ENCODE measurements at places on chromosomes 6 and 20.

GRCh38 chr6:129317931-129318820, 391.8 kb downstream of the ARHGAP18 start:
- DNase-seq, result no peak

- DNase-seq, result no peak
These were observed 268.3 kb downstream of the CD109 start for GRCh38 chr6:73964241-73964854.

DNA sequence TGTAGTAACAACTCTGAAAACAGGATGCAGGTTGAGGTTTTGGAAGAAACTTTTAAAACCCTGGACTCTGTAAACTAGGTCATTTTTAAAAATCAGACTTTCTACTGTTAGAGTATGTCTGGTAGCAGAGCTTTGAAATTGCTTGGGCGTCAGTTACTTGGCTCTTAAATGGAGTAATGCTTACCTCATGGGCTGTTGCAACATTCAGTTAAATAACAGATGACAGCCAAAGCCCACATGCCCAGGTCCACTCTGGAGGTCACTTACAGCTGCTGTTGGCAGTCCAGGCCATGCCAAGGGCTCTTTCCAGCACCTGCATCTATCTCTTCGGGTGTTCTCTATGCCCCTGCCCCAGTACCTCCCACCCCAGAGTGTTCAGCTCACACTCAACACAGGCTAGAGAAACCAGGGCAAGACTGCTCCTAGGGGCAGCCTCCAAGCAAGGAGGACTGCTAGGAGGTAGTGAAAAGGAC, 96.4 kb downstream of the BANF2 start:
- DNase-seq, result no peak

- DNase-seq, result no peak
These were observed 48.3 kb upstream of the RSPO4 start for GRCh38 chr20:1050440-1050839.

DNA sequence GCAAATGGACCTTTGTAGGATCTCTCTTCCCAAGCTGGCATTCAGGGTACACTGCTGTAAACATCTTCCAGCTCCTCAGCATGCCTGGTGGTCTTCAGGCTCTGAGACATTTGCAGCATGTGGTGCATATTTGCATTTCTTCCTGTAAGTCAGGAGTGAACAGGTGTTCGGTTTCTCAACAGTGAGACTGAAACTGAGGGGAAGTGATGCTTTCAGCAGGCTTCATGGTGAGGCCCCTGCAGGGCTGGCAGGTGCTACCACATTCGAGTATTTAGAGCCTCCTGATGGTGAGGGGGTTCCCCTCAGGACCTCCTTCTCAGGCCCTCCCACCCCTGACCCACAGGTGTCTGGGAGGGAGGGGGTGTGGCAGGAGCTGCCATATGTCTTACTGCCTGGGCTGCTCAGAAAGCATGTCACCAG, 15.1 kb downstream of the MYBL2 start:
- peak; percentile 1 for DNase-seq

DNA sequence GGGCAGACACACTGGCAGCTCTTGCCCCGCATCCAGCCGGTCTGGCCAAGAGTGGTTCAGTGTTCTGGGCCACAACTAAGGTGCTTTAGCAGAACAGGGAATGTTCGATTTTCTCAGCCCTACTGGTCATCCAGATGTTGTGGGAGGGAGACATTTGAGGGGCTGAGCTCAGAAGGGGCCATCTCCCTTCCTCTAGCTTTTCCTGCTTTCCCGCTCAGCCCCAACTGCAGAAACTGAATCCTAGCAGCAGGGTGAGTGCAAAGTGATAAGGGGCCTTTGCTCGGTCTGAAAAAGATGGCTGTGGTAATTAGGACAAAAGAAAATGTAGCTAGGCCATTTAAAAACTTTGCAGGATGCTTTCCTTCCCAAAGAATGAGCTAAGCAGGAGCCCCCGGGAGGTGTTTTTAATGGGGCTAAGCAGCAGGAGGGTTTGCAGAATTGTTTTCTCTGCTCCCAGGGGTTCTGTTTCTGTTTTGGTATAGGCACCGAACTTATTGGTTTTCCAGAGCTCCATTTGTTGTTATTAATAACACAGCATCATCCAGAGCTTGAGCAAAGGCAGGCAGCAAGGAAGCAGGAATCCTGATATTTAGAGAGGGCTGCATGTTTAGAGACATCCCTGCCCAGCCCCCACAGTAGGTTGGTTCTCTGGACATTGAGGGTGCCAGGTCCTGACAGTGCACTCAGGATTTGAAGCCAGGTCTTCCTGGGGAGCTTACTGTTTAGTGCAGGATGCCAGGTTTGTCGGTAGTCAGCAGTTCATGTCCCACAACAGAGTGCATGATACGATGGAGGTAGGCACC, 210.9 kb downstream of the SLC24A3 start:
- peak; percentile 26 for DNase-seq

GRCh38 chr6:2790588-2791449, 25.6 kb downstream of the WRNIP1 start:
- peak; percentile 7 for DNase-seq

GRCh38 chr6:94559829-94560537, 1017.4 kb upstream of the MANEA start:
- no peak for DNase-seq

- DNase-seq, result no peak
These were observed 50.1 kb upstream of the SIRPA start for GRCh38 chr20:1845163-1845523.

DNA sequence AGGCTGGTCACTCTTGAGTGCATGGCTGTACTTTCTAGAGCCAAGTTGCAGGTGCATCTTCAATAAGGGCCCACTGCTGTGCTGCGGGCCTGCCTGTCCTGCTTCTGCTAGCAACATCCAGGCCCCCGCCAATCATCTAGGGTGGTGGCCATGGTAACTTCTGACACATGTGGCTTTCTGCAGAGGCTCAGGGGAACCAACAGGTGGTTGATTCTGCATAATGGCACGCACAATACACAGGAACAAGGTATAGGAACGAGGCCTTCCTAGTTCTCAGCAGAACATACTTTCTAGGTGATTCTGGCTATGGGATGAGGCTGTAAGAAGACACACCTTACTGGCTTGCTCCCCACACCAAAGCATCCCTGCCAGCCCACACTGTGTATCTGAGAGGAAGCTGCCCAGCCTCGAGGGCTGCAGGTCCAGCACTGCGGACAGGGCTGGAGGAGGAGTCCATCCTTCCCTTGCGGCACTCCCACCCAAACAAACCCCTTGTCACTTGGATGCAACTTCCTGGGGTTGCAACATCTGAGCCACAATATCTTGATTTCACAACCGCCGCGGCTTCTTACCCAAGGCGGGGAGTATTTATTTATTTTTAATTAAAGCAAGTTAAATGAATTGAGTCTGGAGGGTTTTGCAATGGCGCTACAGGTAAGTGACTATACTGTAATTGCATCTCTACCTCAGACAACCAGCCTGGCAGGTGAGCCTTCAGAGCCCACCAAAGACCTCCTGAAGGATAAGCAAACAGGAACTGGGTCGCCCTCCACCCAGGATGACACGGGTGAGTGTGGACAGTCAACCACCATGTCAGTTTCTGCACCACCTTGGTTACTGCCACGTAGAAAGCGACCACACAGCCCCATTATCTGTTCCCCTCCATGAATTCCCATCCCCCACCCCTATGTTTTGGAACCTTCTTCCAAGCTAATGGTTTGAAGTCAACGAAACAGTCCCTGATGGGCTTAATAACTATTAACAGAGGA, 49.6 kb downstream of the SULF2 start:
- DNase-seq, result no peak

- DNase-seq, result no peak
These were observed 25.6 kb downstream of the HLA-G start for GRCh38 chr6:29853245-29853644.

DNA sequence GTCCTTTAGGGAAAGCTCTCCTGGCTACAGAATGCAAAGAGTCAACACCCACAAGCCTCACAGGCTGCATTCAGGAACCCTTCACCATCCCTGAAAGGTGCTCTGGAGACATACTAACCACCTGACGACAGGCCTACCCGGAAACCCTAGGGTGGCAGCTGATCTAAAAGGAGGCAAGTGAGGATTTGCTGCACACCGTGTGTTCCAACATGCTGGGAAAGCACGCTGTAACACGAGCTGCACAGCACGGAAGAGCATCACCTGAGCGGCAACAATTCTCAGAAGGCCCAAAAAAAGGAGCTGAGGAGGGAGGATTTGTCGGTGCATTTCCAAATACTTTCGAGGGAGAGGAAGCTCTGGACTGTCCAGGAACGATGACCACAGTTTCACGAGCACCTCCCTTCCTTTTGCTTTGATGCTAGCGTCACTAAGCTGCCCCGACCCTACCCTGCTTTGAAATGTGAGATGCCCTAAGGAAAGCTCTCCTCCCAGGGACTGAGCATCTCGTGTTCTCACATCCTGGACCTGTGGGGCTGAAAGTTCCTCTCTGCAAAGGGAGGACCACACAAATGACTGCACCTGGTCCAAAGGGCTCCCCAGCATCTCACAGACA, 87.0 kb downstream of the PPP1R3G start:
- no peak for DNase-seq

DNA sequence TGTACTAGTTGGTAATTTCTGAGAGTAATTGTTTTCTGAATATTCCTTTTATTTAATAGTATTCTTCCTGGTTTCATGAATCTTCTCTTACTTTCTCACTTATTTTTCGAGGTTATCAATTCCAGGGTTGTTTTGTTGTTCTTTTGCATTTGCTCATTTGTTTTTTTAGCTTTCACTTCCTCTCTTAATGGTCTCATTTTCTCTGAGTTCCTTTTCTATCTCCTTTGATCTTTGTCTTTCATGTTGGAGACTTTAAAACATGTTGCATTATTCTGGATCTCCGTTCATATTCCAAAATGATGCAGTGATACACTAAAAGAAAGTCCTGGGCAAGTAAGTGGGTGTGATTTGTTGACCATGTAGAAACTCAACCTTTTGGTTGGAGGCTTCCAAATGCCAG, 345.3 kb upstream of the SLC35B3 start:
- DNase-seq, result no peak

DNA sequence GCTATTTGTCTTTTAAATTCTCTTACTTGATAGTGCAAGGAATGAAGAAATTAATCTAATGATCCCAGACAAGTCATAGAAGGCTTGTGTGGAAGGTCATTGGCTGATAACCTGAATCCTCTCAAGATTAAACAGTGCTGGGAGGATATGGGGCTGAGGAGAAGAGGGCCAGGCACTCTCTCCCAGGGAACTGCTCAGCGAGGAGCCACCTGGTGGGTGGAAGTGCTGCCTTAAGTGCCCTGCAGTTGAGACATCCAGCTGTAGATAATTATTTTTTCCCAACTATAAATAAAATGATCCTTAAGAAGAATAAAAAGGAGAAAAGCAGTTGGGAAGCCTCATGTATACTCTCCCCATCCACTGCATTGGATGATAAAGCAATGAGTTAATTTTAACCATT, 47.9 kb downstream of the BTBD3 start:
- DNase-seq, result no peak

- DNase-seq, result no peak
These were observed 57.0 kb upstream of the GNRH2 start for GRCh38 chr20:2986466-2986865.

- DNase-seq, result no peak
These were observed 96.8 kb upstream of the GJE1 start for GRCh38 chr6:142035890-142036289.

DNA sequence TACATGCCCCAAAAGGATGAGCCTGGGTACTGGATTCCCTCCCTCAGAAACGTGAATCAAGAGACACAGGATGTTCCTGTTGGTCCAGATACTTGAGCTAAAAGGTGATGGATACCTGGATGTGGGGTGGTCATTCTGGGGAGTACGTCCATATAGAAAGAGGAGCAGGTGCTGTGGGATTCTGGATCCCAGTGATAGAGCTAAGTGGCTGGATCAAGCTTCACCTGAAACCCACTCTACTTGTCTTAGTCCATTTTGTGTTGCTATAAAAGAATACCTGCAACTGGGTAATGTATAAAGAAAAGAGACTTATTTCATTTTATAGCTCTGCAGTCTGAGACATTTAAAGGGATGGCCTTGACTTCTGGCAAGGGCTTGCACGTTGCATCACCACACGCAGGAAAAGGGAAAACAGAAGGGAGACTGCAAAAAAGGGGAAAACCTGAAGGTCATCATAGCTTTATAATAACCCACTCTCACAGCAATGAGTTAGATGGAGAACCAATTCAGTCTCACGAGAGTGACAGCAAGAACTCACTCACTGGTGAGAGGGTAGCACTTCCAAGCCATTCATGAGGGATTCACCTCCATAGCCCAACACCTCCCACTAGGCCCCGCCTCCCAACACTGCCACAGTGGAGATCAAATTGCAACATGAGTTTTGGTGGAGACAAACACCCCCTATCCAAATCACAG, 31.2 kb downstream of the RIPOR3 start:
- DNase-seq, result no peak

DNA sequence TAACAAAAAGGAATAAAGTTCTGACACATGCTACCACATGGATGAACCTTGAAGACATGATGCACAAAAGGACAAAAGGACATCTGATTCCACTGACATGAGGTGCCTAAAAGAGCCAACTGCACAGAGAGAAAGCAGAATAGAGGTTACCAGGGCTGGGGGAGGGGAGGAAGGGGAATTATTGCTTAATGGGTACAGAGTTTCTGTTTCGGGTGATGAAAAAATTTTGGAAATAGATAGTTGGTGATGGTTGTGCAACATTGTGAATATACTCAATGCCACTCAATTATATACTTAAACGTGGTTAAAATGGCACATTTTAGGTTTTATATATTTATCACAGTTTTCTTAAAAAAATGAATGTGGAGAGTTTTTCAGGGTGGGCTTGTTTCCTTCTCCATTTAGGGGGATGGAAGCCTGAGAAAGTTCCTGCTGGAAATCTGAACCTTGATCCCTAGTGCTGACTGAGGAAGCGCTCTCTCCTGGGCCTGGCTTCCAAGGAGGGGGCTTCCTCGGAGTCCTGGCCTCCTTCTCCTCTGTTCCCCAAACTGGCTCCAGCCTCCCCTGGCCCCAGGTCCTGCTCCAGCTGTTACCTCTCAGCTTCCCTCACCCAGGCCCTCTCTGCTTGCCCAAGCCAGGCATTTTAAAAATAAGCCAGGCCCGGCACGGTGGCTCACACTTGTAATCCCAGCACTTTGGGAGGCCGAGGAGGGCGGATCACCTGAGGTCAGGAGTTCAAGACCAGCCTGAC, 79.2 kb downstream of the NOL4L start:
- no peak for DNase-seq

DNA sequence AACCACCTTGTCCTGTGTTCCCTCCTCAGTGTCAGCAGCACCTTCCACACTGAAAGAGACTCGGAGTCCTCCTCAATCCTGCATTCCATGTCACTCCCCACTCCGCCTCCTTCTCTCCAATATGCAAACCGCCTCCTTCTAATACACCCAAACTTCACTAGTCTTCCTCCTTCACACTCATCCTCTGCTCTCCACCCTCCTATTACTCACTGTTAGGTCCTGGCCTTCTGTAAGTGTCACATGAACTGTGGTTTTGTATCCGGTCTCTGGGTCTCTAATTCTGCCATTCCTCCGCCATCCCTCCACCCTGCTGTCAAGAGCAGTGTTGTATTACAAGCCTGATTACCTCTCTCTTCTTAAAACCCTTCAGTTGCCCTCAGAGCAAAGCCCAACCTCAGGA, 200.5 kb upstream of the CDYL start:
- DNase-seq, result no peak

GRCh38 chr6:130118236-130118635, 99.9 kb downstream of the L3MBTL3 start:
- no peak for DNase-seq

- no peak for DNase-seq
These were observed 10.6 kb upstream of the NXT1 start for GRCh38 chr20:23339986-23340385.

GRCh38 chr6:161369339-161369738, 95.5 kb upstream of the AGPAT4 start:
- no peak for DNase-seq

Measured in COR-L47 (cell line).